ENCODE measurements at places on chromosomes 1 and 21. TPM values are rescaled to one million over a fixed set of nuclear protein-coding genes. Genes with fewer than 3 reads are reported as not detected.

The TRAPPC10 gene
- 29.7 TPM for total RNA-seq

The STPG1 gene
- total RNA-seq: 9.9 TPM

The ZFYVE9 gene
- total RNA-seq: 20.1 TPM

The OR6N1 gene
- total RNA-seq: not detected

The LCE1E gene
- not detected for total RNA-seq

The CFAP45 gene
- 0.27 TPM for total RNA-seq

The CFHR1 gene
- 0.16 TPM for total RNA-seq

DNA sequence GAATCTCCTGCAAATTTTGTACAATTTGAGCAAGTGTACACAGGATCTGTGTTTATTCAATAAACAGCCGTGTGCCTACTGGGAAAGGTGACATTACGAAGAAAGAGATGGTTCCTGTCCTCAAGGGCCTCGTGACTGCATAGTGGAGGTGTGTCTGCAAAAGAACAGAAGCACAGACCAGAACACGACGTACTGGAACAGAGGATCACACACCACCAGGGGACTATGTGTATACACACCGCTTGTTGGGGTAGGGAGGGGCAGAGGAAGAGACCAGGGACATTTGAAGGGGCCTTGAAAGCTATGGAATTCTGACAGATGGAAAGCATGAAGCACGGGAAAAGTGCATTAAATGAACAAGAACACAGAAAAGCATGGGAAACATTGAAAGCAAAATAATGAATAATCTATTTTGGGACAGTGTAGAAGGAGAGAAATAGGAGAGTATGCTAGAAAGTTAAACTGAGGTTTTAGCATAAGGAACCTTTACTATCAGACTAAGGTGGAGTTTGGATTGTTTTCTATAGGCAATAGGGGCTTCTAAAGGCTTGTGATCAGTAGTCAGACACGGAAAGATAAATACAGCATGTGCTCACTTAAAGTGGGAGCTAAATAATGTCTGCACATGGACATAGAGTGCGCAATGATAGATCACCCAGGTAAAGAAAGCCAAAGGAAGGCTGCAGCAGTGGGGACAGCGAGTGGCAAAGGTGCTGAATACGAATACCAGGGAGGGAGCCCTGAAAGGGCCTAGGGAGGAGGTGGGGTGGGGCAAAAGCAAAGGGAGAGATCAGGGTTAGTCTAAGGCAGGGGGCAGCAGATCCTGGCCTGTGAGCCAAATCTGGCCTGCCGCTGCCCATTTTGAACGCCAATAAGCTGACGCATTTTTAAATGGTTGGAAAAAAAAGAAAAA is 11.0 kb downstream of the JAK1 start:
- H3K27me3 ChIP-seq: no peaks in the 10 kb centered on the region
- H3K4me1 ChIP-seq: peaks cover 13% of the 10 kb centered on the region
- no peak overlapping the region for H3K27ac ChIP-seq
- no peaks in the 10 kb centered on the region for H3K36me3 ChIP-seq
- DNase-seq: no peak

GRCh38 chr1:41656825-41657500 is 172.5 kb upstream of the EDN2 start:
- no peak overlapping the region for H3K27ac ChIP-seq
- H3K4me3 ChIP-seq: no peak overlapping the region
- DNase-seq: no peak
- no peaks in the 10 kb centered on the region for H3K36me3 ChIP-seq
- H3K27me3 ChIP-seq: peaks cover 38% of the 10 kb centered on the region

- no peak for DNase-seq
- peaks cover 43% of the 10 kb centered on the region for H3K36me3 ChIP-seq
- H3K4me1 ChIP-seq: peaks cover 6% of the 10 kb centered on the region
These were observed 18.0 kb downstream of the ATP1B1 start for GRCh38 chr1:169124459-169124858.

DNA sequence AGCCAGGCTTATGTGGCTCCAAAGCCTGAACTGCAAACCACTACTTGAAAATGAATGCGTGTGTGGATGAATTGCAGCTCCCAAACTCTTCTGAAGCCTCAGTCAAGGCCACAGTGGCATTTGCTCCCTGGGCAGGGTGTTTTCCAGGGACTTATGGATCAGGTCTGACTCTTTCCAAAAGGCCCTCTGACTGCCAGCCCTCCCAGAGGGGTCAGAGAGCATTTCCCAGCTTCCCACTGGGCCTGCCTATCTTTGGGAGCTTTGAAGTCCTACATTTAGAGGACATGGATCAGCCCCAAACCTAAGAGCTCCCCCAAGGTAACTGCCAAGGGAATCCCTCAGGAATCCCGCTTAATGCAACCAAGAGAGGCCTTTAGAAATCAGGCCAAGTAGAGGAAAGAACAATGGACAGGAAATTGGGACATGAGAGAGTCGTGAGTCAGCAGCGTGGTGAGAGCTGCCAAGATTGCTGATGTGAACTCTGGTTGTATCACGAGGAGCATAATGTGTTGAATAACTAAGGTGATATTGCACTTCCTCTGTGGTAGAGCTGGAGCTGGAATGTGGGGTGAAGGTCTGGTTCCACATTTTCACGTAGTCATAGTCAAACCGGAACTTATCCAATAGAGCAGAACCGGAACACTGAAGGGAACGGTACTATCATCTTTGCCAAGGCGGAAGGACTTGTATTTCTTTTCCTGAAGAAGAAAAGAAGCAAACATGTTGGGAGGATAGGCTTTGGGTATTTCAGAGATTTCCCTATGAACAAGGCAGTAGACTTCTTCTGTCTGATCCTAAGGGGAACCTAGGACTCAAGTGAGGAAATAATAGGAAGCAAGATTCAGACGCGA is 99.4 kb upstream of the JUN start:
- no peak overlapping the region for H3K4me3 ChIP-seq
- no peaks in the 10 kb centered on the region for H3K36me3 ChIP-seq
- no peak for DNase-seq

GRCh38 chr1:119009312-119009655 is 21.1 kb upstream of the TBX15 start:
- H3K36me3 ChIP-seq: peaks cover 4% of the 10 kb centered on the region
- DNase-seq: no peak
- peaks cover 32% of the 10 kb centered on the region for H3K4me1 ChIP-seq
- peaks cover 88% of the 10 kb centered on the region for H3K27me3 ChIP-seq
- peak overlapping the region; percentile 65 for H3K4me3 ChIP-seq

- no peak for DNase-seq
- no peak overlapping the region for H3K27ac ChIP-seq
- no peaks in the 10 kb centered on the region for H3K36me3 ChIP-seq
- H3K4me1 ChIP-seq: peaks cover 25% of the 10 kb centered on the region
These were observed 57.8 kb upstream of the TARBP1 start for GRCh38 chr1:234536741-234537140.

- peaks cover 10% of the 10 kb centered on the region for H3K27me3 ChIP-seq
- no peak overlapping the region for H3K4me3 ChIP-seq
- no peak for DNase-seq
- H3K4me1 ChIP-seq: peaks cover 35% of the 10 kb centered on the region
- no peak overlapping the region for H3K27ac ChIP-seq
- H3K36me3 ChIP-seq: no peaks in the 10 kb centered on the region
These were observed 122.0 kb downstream of the LACTBL1 start for GRCh38 chr1:22850681-22851080.

DNA sequence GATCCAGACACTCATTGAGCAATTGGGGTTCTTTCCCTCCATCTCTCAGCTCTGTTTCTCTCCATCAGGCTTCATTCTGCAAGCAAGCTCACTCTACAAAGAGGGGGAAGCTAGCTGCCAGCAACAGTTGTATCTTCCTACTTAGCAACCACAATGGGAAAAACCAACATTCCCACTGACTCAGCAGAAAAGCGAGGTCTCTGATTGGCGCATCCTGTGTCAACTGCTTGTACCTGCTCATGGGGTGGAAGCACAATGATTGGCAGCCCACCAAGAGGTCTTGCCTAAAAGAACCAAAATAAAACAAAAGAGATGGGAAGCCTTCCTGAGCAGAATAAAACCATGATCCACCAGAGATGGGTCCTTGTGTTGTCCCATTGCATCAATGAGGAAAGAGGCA is 4.0 kb upstream of the CDA start:
- no peak overlapping the region for H3K4me3 ChIP-seq
- peaks cover 27% of the 10 kb centered on the region for H3K4me1 ChIP-seq
- peaks cover 2% of the 10 kb centered on the region for H3K27me3 ChIP-seq
- no peak overlapping the region for H3K27ac ChIP-seq

- no peak for DNase-seq
- H3K27ac ChIP-seq: no peak overlapping the region
- no peaks in the 10 kb centered on the region for H3K36me3 ChIP-seq
- H3K4me1 ChIP-seq: peaks cover 17% of the 10 kb centered on the region
- H3K27me3 ChIP-seq: peaks cover 7% of the 10 kb centered on the region
These were observed 10.0 kb upstream of the ABCG1 start for GRCh38 chr21:42208801-42209490.

GRCh38 chr1:35882945-35883634 is at the start of gene AGO1:
Gene AGO1, plus strand, starts transcription at chr1:35883209. Its CDS starts 213 bp downstream, at chr1:35883422.
- peak within 1 kb of the TSS; percentile 94 for H3K27ac ChIP-seq
- peaks cover 45% of the 10 kb centered on the region for H3K4me1 ChIP-seq
- H3K36me3 ChIP-seq: no peaks in the 10 kb centered on the region
- H3K4me3 ChIP-seq: peak within 1 kb of the TSS; percentile 96

- peak; percentile 32 for DNase-seq
- H3K27ac ChIP-seq: no peak overlapping the region
- peaks cover 19% of the 10 kb centered on the region for H3K36me3 ChIP-seq
- peak overlapping the region; percentile 80 for H3K4me3 ChIP-seq
- H3K27me3 ChIP-seq: no peaks in the 10 kb centered on the region
These were observed 843 bp downstream of the DIP2A start for GRCh38 chr21:46459356-46460112.

- H3K4me1 ChIP-seq: peaks cover 10% of the 10 kb centered on the region
- no peaks in the 10 kb centered on the region for H3K27me3 ChIP-seq
- no peak overlapping the region for H3K27ac ChIP-seq
- H3K36me3 ChIP-seq: no peaks in the 10 kb centered on the region
- no peak overlapping the region for H3K4me3 ChIP-seq
- no peak for DNase-seq
These were observed 550.9 kb downstream of the SMYD3 start for GRCh38 chr1:245956225-245956624.

DNA sequence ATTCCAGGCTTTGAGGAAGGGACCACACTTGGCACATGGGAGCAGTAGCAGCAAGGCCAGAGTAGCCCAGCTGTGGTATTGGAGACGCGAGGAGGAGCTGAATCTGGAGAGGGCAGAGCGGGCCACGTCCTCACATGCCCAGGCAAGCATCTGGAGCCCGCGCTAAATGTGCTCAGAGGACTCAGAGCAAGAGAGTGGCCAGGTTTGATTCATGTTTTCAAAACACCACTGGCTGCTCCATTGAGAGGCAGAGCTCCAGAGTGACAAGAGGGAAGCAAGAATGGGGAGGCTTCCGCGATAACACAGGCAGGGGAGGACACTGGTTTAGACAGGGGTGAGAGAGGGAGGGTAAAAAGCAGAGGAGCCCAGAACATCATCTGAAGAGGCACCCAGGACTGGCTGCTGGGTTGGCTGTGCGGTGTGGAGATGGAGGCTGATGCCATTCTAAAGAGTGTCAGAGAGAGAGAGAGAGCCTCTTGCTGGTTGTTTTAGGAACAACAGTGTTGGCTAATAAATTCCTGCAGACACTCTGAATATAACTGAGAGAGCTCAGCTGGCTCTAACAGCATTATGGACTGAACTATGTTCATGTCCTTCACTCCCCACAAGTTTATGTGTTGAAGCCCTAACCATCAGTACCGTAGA is 32.3 kb downstream of the RCAN1 start:
- peaks cover 5% of the 10 kb centered on the region for H3K36me3 ChIP-seq
- peak overlapping the region; percentile 81 for H3K27ac ChIP-seq

DNA sequence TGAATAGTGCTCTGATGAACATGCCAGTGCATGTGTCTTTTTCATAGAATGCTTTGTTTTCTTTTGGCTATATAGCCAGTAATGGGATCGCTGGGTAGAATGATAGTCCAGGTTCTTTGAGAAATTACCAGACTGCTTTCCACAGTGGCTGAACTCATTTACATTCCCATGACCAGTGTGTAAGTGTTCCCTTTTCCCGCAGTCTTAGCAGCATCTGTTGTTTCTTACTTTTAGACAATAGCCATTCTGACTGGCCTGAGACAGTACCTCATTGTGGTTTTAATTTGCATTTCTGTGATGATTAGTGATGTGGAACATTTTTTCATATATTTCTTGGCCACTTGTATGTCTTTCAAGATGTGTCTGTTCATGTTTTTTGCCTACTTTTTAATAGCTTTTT is 784.5 kb downstream of the USP25 start:
- no peaks in the 10 kb centered on the region for H3K4me1 ChIP-seq
- H3K36me3 ChIP-seq: peaks cover 5% of the 10 kb centered on the region
- H3K27me3 ChIP-seq: no peaks in the 10 kb centered on the region
- H3K4me3 ChIP-seq: no peak overlapping the region

DNA sequence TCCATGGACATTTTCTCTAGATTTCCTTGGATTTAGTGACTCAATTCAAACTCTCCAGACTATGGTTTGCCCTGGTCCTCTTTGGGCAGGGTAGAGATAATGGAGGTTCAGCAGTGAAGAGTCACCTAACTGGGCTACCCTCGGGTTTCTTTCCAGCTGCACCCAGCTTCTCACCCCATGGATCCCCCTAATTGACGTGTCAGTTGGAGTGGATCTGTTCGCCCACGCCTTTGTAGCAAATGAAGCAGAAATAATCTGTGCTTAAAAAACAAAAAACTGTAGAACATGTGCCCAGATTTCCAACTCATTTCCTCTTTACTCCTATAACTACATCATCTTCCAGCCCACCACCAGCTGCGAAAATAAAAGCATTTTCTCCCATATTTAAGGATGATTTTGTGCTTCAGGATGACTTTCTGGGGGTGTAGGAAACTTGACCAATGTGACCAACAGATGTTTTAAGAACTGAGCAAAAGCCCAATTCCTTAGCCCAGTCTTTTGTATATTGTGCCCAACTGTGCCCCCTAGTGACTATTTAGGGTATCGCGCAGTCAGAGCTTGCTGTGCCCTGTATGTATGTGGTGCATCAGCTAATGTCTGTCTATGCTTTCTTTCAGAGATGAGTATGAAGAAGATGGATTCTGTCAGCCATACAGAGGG is 66.5 kb upstream of the UBE2U start:
- H3K4me3 ChIP-seq: no peak overlapping the region
- no peaks in the 10 kb centered on the region for H3K27me3 ChIP-seq
- DNase-seq: peak; percentile 84
- no peak overlapping the region for H3K27ac ChIP-seq
- H3K36me3 ChIP-seq: peaks cover 27% of the 10 kb centered on the region

DNA sequence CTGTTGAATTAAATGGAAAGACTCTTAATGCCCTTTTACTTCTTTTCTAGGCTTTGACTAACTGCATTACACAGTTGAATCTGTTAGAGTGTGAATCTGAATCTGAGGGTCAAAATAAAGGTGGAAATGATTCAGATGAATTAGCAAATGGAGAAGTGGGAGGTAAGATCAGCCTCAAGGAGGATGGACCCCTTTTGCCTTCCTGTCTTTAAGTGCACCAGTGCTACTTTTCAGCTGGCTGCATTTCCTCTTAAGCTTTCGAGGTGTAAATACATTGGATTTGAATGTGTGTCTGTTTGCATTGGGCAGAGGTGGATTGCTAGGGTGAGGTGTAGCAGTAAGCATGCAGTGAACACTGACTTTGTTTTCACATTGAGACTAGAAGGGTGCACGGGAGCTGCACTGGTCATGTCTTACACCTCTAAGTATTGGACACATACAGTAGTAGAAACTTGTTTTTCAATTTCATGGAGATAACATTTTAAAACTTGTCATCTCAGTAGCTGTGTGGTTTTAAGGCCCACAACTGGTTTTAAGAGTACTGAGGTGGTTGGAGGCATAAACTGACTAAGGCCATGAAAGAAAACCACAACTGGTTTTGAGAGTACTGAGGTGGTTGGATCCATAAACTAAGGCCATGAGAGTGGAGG is 35.4 kb downstream of the MIA3 start:
- H3K27me3 ChIP-seq: no peaks in the 10 kb centered on the region
- no peak overlapping the region for H3K27ac ChIP-seq
- H3K36me3 ChIP-seq: peaks cover 70% of the 10 kb centered on the region
- H3K4me1 ChIP-seq: no peaks in the 10 kb centered on the region
- no peak for DNase-seq
